Stimulated activated CD8-positive, alpha-beta memory T cell treated with anti-CD3 and anti-CD28 coated beads, Interleukin-4, amount 100 ng/mL, for 1 hour (primary cell): ENCODE measurements at places on chromosomes 4 and X.

DNA sequence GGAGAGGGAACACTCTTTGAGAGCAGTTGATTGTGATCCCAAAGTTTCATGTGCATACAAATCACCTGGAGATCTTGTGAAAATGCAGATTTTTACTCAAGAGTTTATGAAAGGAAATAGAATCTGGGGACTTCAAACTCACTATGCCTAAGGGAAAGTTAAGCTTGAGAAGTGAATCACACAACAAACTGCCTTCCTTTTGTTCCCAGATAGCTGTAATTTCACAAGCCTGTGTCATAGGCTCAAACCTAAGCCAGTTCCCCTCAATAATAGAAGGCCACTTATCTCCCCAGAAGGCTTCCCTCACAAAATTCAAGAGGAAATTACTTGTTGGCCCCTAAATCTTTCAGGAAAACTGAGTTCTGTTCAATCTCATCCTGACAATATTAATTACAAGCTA, 132.8 kb upstream of the MAGEB16 start:
- DNase-seq, result no peak

DNA sequence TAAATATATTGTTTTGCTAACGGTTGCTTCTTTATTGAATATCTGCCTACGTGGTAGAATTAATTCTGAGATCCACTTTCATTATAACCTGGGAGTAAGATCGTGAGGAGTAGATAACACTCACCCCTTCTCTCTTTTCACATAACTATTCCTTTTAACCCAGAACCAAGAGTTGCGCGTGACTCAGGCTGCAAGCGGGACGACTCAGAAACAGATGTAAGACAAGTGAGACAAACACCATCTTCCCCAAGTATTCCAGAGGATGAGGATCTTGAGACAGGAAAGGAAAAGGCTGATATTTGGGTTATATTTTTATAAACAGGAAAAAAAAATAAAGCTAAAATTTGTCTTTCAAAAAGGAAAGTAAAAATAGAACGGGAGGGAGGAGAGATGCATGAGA, 318.8 kb upstream of the NOCT start:
- no peak for DNase-seq

GRCh38 chr4:29861307-29861706, 858.9 kb upstream of the PCDH7 start:
- DNase-seq, result no peak

GRCh38 chr4:87843936-87844335, 11.2 kb downstream of the MEPE start:
- DNase-seq, result no peak

DNA sequence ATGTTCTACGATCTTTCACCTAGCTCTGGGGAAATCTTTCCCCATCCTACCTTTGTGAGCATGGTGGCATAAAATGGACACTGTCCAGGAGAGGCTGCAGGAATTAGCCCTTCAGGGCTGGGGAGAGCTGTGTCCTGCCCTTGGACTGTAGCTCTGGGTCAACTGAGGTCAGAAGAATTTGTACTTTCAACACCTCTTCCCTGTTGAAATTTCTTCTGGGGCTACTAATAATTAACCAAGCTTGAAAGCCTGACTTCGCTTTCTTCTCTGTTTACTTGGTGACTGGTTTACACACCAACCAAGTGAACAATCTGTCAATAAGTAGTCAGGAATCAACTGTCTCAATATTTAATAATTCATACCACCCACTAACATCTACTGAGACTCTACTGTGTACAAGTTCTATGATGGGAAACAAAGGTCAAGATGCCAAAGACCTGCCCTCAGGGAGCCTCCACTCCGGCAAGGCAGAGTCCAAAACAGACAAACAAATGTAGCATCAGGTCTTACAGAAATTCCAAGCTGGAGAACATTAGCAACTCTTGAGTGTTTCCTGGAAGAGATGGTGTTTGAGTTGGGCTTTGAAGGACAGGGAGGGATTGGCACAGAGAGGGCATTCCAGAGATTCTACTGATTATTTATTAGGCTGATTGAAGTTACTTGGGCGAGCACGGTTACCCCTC, 113.1 kb downstream of the ENPP6 start:
- DNase-seq, result no peak

GRCh38 chr4:155543126-155543765, 123.4 kb upstream of the GUCY1A1 start:
- no peak for DNase-seq

- no peak for DNase-seq
Measured at GRCh38 chr4:67700116-67700737, 728 bp downstream of the UBA6 start.

GRCh38 chrX:120022763-120023162, 54.7 kb downstream of the RHOXF2B start:
- DNase-seq, result no peak

DNA sequence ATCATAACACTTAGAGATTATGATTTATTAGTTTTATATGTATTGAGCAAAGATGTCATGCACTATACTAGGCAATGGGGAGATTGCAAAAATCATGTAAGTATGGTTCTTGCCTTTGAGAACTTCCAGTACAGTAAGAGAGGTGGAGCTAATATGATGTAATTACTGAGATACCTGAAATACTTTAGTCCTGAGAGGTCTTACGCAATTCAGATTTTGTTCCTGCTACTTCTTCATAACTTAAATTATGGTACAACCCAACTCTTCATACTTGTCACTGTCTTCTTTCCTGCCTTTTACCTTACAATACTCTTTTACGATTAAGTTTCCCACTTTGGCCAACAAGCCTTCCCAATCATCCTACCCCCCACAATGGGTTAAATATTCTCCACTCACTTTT, 564.2 kb upstream of the PITX2 start:
- no peak for DNase-seq

DNA sequence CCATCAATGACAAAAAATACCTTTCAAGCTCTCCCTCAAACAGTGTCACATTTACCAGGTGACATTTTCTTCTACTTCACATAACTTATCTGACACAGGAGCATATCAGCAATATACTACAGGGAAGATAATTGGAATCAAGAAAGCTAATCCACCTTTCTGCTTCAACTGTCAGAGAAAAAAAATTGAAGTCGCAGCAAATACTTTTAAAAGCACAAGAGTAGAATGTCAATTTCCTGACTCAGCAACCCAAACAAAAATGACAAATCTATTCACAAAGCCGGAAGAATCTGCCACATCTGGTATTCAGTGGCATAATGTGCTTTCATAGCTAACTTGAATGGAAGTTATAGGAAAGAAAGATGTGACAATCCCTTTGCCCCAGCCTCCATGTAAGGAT, 36.7 kb downstream of the AGA start:
- no peak for DNase-seq

DNA sequence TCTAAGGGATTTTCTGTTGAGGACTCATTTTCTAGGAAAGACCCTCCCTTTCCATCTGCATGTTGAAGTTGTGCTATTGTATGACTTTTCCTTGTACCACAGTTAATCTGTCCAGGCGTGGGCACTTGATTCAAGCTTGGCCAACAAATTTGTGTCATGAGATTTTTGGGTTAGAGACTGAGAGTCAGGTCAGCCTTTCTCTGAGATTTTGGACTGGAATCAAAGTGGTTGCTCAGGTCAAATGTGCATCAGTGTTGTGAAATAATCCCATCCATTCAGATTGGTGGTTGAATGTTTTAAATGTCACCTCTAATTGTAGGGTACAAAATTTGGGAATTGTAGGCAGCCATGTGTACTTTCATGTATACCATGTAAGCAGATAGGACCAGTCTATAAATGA, 545.2 kb upstream of the IGFBP7 start:
- no peak for DNase-seq

- DNase-seq, result no peak
Measured at GRCh38 chrX:12814420-12814819, 23.2 kb downstream of the PRPS2 start.

DNA sequence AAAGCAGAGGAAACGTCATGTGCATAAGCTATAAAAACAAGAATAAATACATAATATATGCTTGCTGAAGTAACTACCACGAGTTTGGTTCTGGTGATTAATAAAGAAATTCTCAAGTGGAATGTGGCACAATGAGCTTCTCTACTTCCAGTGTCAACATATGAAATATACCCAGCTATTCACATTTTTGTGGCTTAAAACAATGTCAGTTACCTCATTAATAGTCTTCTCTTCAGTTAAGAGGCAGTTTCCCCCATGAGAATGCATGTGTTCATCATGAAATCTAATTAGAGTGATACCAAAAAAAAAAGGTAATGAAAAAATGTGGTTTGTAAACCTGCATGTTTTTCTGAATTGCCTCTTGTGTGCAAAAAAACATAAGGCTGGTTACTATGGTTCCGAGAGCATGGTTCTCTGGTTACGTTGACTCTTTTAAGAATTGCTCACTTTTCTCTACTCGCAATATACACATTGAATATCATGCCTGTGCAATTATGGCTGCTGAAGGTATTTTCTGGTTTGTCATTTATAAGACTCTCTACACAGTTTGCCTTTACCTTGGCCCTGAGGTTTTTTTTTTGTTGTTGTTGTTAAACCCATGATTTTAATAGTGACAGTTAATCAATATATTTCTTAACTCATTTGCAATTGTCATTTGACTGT, 108.2 kb downstream of the PCDH7 start:
- DNase-seq, result no peak

DNA sequence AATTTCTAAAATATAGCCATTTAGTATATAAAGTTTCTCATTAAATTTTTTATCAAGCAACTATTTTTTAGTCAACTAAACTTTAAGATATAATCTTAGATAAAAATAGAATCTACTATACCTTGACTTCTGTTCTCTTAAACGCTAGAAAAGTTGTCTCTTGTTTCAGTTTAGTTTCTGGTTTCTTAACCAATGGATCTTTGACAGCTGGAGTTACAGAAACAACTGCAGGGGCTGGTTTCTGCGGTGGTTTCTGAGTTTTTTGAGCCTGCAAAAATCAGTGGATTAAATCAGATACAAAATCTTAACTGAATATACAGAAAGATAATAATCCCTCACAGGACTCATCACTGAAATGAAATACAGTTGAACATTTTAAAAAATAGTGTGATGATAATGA, 21.9 kb downstream of the INTS12 start:
- DNase-seq, result no peak

DNA sequence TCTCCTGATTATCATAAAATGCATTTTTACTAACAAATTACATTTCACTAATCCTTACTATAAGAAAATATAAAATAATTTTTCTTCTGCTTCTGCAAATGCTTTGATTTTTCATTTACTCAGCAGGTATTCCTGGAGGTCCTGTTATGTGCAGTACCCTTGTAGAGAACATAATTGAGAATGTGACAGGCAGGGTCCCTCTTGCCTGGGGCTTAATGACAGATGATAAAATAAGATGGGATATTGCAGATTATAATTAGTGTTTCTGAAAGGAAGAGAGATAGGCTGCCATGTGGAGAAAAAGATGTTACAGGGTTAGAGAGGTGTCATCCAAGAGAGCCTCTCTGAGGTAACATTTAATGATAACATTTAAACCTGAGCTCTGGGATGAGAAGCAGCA, 128.9 kb downstream of the MAD2L1 start:
- DNase-seq, result no peak

GRCh38 chr4:56323327-56323726, 64.0 kb downstream of the AASDH start:
- no peak for DNase-seq

DNA sequence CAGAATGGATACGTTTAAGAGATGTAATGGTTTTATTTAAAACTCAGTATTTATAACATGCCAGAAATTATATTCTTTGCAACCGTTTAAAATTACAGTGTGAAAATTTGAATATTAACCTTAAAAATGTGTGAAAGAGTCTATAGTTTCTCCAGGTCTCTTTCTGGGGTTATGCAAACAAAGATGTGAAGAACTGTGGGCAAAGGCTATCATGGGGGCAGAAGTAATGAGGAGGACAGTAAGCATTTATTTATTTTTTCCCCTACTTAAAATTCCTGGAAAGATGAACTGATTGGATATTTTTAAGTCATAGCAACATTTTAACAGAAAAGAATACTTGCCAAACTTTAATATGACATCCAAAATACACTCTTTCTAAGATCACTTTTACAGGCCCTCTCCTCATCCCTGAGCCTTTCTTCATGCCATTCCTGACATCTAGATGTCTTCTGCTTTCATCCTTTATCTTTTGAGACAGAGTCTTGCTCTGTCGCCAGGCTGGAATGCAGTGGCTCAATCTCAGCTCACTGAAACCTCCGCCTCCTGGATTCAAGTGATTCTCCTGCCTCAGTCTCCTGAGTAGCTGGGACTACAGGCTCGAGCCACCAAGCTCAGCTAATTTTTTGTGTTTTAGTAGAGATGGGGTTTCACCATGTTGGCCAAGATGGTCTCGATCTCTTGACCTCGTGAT, 46.1 kb downstream of the TMEM131L start:
- no peak for DNase-seq

GRCh38 chr4:78292856-78293255, 235.7 kb downstream of the FRAS1 start:
- DNase-seq, result no peak

DNA sequence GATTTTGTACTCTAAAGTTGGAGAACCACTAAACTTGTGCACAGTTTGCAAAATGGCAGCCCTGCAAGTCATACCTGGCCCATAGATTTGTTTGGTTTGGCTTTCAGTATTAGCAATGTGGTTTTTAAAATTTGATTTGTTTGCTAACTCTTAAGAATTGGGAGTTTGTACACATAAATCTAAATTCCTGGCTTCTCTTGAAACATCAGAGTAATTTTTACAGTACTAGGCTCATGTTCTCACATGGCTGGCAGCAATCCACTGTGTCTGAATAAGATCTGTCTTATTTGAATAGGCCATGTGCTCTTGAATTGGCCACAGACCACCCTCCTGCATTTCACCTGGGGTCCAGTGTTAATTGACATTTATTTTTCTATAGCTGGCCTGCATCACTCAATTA, 21.3 kb downstream of the DIAPH2 start:
- no peak for DNase-seq

GRCh38 chr4:128061566-128062536, 739 bp downstream of the LARP1B start:
- DNase-seq, result peak; percentile 31

DNA sequence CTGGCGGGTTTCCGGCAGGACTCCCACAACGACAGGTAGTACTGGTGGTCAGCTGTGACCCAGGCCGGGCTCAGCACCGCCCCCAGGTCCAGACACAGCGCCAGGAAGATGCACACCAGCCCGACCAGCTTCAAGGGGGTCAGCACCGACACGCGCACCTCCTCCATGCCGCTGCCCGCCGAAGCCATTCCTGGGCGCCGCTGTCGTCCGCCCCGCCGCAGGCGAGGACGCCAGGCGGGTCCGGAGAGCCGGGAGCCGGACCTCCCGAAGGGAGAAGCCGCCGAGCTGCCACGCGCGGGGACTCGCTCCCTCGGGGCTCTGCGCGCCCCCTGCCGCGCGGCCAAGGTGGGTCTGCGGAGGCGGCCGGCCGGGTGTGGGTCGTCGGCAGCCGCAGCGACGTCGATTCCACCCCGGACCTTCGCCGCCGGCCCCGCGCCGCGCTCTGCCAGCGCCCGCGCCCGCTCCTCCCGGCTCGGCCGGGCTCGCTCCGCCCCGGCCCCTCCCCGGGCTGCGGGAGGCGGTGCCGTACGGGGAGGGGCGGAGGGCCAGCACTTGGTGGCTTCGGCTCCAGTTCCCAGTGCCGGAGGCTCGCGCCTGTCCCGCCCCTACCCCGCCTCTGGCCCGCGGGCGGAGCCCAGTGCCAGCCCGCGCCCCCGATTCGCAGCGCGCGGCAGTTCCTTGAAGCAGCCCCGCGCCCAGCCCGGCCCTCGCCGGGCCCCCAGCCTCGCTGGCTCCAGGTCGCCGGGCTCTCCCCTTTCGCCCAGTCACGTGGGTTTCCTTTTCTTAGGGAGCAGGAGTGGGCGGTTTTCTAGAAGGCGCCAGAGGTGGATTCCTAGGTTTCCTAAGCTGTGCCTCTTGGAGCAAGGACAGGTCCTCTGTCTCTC, at the start of gene TMEM47:
TMEM47 (minus strand) TSS at position 444 of the 884 bp plus-strand sequence; CDS start at position 188, 256 bp downstream.
- DNase-seq, result no peak

- DNase-seq, result no peak
Measured at GRCh38 chr4:72376901-72377300, 192.1 kb downstream of the ADAMTS3 start.
